ENCODE measurements at places on chromosomes 5 and 9. TPM values are rescaled to one million over a fixed set of nuclear protein-coding genes. Genes with fewer than 3 reads are reported as not detected.

DNA sequence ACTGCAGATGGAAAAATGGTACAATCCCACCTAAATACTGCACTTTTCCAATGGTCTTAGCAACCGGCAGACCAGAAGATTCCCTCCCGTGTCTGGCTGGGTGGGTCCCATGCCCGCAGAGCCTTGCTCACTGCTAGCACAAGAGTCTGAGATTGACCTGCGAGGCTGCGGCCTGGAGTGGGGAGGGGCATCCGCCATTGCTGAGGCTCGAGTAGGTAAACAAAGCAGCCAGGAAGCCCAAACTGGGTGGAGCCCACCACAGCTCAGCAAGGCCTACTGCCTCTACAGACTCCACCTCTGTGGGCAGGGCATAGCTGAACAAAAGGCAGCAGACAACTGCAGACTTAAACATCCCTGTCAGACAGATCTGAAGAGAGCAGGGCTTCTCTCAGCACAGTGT is 221.6 kb upstream of the CTNND2 start:
- no peak for DNase-seq

GRCh38 chr5:157473383-157474320 is 13.6 kb downstream of the NIPAL4 start:
- DNase-seq: no peak

DNA sequence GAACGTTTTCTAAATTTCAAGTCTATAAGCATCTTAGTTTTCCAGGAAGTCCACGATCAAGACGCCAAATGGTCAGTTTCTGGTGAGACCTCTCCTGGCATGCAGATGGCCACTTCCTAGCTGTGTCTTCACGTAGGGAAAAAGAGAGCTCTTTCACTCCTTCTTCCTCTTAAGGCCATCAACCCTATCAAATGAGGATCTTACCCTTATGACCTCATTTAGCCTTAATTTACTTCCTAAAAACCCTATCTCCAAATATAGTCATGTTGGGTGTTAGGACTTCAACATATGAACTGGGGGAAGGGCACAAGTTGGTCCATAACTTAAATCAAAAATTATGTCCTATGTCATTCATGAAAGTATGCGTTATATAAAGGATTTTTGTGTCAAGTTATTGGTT is 229.5 kb downstream of the ARL15 start:
- DNase-seq: no peak

DNA sequence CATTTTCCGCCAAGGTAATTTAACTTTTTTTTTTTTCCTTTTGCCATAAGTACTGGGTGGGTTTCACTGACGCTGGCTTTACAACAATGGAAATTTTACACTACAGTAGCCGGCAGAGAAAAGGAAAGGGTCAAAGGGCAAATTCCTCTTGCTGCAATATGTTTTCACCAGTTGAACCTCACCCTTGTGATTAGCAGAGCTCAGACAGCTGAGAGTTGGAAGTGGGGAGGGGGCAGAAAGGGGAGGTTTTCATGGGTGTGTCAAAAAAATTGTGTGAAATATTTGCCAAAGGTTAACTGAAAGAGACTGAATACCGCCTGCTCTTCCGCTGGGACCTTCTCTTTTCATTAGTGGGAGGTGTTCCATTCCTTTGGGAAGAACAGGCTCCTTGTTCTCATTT is 296.9 kb downstream of the ADAMTS6 start:
- DNase-seq: no peak

The NME5 gene
- total RNA-seq: 1.3 TPM

GRCh38 chr5:77923666-77924065 is 147.5 kb upstream of the TBCA start:
- DNase-seq: no peak
